ENCODE measurements at places on chromosomes 5 and 9. TPM values are rescaled to one million over a fixed set of nuclear protein-coding genes. Genes with fewer than 3 reads are reported as not detected.
A peak's percentile ranks its signal among the peaks of the same experiment; 100 is the strongest.

GRCh38 chr9:35675204-35675603 lies 1.5 kb downstream of the CA9 start:
- peaks cover 3% of the 10 kb centered on the region for H3K27me3 ChIP-seq
- DNase-seq, result no peak
- peak overlapping the region; percentile 55 for H3K4me3 ChIP-seq
- H3K4me1 ChIP-seq, result peaks cover 2% of the 10 kb centered on the region
- no peaks in the 10 kb centered on the region for H3K36me3 ChIP-seq

DNA sequence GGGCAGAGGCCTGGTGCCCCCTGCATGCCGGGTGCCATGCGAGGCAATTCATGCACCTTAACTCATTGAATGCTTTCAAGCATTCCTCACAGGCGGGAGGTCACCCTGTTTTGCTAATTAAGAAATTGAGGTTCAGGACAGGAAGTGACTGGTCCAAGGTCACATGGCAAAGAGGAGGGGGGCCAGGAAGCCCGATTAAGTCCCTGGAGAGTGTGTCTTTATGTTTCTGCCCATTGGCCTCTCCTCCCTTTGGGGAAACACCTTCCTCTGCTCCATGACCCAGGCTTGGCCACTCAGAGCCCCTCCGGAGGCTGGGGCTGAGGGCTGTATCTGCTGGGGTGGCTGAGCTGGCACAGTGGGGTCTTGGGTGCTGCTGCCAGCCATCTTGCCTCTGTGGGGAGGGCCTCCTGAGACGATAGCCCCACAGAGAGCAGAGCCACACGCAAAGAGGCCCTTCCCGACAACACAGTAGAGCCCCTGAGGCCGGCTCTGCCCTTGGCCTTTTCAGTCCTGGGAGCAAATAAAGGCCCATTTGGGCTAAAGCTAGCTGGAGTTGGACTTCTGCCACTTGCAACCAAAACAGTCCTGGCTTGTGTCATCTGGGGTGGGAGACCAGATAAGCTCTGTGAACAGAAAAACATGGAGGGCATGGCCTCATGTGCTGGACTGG lies 90.8 kb upstream of the NEURL1B start:
- no peaks in the 10 kb centered on the region for H3K27me3 ChIP-seq
- H3K27ac ChIP-seq, result no peak overlapping the region
- no peak for DNase-seq
- no peak overlapping the region for H3K4me3 ChIP-seq

GRCh38 chr5:64417390-64417789 lies 88.4 kb upstream of the RGS7BP start:
- no peaks in the 10 kb centered on the region for H3K36me3 ChIP-seq
- no peak overlapping the region for H3K4me3 ChIP-seq
- peak; percentile 50 for DNase-seq
- no peak overlapping the region for H3K27ac ChIP-seq
- no peaks in the 10 kb centered on the region for H3K27me3 ChIP-seq

GRCh38 chr5:1827025-1827885 lies 26.0 kb downstream of the NDUFS6 start:
- H3K27me3 ChIP-seq, result no peaks in the 10 kb centered on the region
- no peak overlapping the region for H3K27ac ChIP-seq
- peaks cover 13% of the 10 kb centered on the region for H3K4me1 ChIP-seq
- no peak overlapping the region for H3K4me3 ChIP-seq
- DNase-seq, result no peak

GRCh38 chr9:108636013-108636412 lies 219.8 kb downstream of the ACTL7B start:
- no peak overlapping the region for H3K27ac ChIP-seq
- H3K4me3 ChIP-seq, result no peak overlapping the region
- no peaks in the 10 kb centered on the region for H3K27me3 ChIP-seq
- H3K4me1 ChIP-seq, result no peaks in the 10 kb centered on the region

DNA sequence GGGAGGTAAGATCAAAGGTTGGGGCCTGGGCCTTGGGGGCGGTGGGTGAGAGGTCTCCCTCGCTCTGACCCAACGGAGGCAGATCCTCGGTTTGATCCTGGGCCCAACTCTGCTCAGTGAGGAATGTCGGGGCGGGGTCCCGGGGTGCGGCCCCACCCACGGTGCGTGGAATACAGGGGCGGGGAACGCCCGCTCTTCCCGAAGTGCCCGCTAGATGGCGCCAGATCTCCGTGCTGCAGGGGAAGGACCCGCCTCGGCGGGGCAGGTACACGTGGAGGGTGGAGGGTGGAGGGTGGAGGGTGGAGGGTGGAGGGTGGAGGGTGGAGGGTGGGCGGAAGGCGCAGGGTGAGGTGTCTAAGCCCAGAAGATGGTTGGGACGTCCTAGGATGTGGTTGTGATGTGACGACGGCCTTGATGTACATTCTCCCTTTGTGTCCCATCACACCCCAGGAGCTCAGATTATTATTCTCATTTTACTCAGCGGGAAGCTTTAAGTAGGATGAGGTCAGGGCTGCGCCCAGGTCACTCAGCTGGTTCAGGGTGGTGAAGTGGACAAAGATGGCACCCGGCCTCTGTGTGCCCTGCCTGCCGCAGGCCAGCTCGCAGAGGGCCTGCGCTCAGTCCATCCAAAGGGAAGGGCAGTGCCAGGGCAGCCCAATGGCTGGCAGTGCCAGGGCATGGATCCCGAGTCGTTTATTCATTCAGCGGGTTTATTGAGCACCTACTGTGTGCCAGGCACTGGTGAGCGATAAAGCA lies 9.4 kb upstream of the RPS14 start:
- peak overlapping the region; percentile 47 for H3K4me3 ChIP-seq
- peaks cover 5% of the 10 kb centered on the region for H3K4me1 ChIP-seq
- no peaks in the 10 kb centered on the region for H3K36me3 ChIP-seq
- DNase-seq, result no peak

- no peak overlapping the region for H3K27ac ChIP-seq
- H3K4me3 ChIP-seq, result no peak overlapping the region
- H3K27me3 ChIP-seq, result no peaks in the 10 kb centered on the region
Observed at GRCh38 chr5:98975223-98975622, 46.4 kb upstream of the CHD1 start.

DNA sequence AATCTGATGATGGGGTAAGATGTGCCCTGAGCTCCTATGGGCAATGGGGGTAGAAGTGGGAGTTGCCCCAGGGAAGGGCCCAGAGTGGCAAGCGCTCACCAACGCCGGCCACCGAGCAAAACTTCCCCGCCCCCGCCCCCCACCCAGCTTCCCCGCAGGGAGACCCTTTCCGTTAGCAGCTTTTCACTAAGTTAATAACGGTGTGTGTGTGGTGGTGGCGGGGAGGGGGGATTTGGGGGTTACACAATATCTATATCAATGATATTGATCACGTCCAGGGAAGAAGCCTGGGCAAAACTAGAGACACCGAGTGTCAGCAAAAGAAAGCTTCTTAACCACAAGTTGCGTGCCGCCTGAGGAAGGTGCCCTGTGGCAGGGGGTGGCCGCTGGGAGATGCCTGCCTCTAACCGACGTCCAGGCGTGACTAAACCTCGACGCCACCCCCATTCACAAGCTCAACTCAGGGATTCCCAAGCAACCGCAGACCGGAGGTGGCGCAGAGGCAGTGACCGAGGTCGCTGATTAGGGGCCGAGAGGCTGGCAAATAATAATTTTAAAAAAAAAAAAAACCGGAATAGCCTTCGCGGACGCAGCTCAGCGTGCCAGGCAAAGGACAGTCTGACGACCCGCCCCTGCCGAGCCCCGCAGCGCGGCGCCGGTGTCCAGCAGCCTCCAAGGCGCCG lies 222.6 kb downstream of the MEF2C start:
- DNase-seq, result no peak
- H3K4me1 ChIP-seq, result peaks cover 7% of the 10 kb centered on the region
- no peak overlapping the region for H3K27ac ChIP-seq

- no peak for DNase-seq
- H3K27me3 ChIP-seq, result no peaks in the 10 kb centered on the region
- H3K4me1 ChIP-seq, result peaks cover 11% of the 10 kb centered on the region
- H3K27ac ChIP-seq, result no peak overlapping the region
- no peaks in the 10 kb centered on the region for H3K36me3 ChIP-seq
Observed at GRCh38 chr9:14098486-14099180, 215.3 kb downstream of the NFIB start.

- no peaks in the 10 kb centered on the region for H3K36me3 ChIP-seq
- H3K27ac ChIP-seq, result no peak overlapping the region
- no peak overlapping the region for H3K4me3 ChIP-seq
- no peaks in the 10 kb centered on the region for H3K27me3 ChIP-seq
Observed at GRCh38 chr5:146794326-146795029, 84.1 kb downstream of the PPP2R2B start.

DNA sequence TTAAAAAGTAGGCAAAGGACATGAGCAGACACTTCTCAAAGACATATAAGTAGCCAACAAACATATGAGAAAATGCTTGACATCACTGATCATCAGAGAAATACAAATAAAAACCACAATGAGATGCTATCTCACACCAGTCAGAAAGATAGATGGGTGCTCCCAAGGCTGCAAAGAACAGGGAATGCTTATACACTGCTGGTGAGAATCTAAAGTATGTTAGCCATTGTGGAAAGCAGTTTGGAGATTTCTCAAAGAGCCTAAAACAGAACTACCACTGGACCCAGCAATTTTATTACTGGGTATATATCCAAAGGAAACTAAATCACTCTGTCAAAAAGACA lies 154.2 kb downstream of the NDUFS4 start:
- H3K36me3 ChIP-seq, result no peaks in the 10 kb centered on the region
- no peak for DNase-seq
- no peak overlapping the region for H3K4me3 ChIP-seq
- H3K4me1 ChIP-seq, result no peaks in the 10 kb centered on the region
- no peak overlapping the region for H3K27ac ChIP-seq

GRCh38 chr5:54844905-54845566 lies 140.4 kb downstream of the ESM1 start:
- H3K4me3 ChIP-seq, result no peak overlapping the region
- H3K27ac ChIP-seq, result no peak overlapping the region
- no peaks in the 10 kb centered on the region for H3K36me3 ChIP-seq
- no peaks in the 10 kb centered on the region for H3K27me3 ChIP-seq

GRCh38 chr5:164975986-164976385 lies 1470.6 kb downstream of the MAT2B start:
- no peaks in the 10 kb centered on the region for H3K27me3 ChIP-seq
- no peak overlapping the region for H3K27ac ChIP-seq
- no peak overlapping the region for H3K4me3 ChIP-seq

DNA sequence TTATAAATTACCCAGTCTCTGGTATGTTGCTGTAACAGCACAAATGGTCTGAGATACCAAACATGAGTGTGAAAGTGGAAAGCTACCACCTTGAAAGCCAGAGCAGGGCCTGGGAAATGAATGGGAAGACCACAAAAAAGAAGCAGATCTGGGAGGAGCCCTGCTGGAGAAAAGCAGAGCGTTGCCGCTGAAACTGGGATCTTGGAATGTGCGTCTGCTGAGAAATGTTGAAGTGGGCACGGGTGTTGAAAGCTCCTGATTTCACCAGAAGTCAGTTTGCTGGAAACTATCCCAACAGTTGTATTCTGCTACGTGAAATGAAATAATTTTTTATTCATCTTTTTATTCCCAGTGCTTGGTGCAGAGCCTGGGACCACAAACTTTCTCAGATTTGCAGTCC lies 40.0 kb downstream of the NUDT12 start:
- no peak overlapping the region for H3K27ac ChIP-seq
- H3K4me1 ChIP-seq, result no peaks in the 10 kb centered on the region
- H3K4me3 ChIP-seq, result no peak overlapping the region
- H3K27me3 ChIP-seq, result no peaks in the 10 kb centered on the region

GRCh38 chr9:2359891-2360471 lies 261.6 kb upstream of the VLDLR start:
- no peak overlapping the region for H3K4me3 ChIP-seq
- no peaks in the 10 kb centered on the region for H3K27me3 ChIP-seq
- no peak for DNase-seq

DNA sequence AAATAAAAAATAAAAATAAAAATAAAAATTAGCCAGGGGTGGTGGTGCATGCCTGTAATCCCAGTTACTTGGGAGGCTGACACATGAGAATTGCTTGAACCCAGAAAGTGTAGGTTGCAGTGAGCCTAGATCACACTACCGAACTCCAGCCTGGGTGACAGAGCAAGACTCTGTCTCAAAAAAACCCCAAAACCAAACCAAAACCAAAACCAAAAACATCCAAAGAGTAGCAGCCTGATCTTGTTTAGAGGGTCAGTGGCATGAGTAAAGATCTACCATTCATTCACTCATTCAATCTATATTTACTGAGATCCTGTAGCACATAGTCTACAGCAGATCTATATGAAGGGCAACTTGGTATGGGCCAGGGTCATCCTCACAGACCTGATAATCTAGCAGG lies 202.4 kb downstream of the MAPKAP1 start:
- no peak for DNase-seq
- H3K4me1 ChIP-seq, result no peaks in the 10 kb centered on the region
- H3K4me3 ChIP-seq, result no peak overlapping the region
- H3K27me3 ChIP-seq, result no peaks in the 10 kb centered on the region

DNA sequence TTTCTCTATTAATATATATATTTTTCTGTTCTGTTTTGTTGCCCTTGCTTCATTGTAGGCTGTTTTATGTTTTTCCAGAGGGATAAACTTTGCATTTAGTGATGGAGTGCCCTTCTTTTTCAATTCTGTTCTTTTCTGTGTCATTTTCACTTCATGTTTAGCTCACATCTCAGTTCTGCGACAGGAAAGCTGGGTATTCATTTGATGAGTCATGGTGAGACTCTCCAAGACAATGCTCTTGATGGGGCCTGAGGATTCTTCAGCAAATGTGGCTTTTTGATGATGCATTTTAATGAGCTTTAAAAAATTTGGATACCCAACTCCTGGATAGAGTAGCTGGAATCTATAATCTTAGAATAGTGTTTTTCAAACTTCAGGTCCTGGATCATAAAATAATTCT lies 56.5 kb upstream of the SPATA31D4 start:
- no peak for DNase-seq
- no peaks in the 10 kb centered on the region for H3K27me3 ChIP-seq
- no peaks in the 10 kb centered on the region for H3K36me3 ChIP-seq

GRCh38 chr5:55222985-55223811 lies 3.9 kb downstream of the MCIDAS start:
- H3K27ac ChIP-seq, result no peak overlapping the region

The ZNF300 gene
- total RNA-seq, result 15.2 TPM

The OLFM1 gene
- 53.4 TPM for total RNA-seq

The C8G gene
- not detected for total RNA-seq

The RNF224 gene
- total RNA-seq, result 0.17 TPM

The GLRA1 gene
- total RNA-seq, result not detected

The C9orf57 gene
- not detected for total RNA-seq

The TOMM5 gene
- 174 TPM for total RNA-seq

The CD74 gene
- 48.6 TPM for total RNA-seq

The NPR3 gene
- total RNA-seq, result not detected

The POC5 gene
- total RNA-seq, result 11.9 TPM

The SAP30L gene
- total RNA-seq, result 26.3 TPM

All from H1 (cell line).